ENCODE measurements at places on chromosomes 1 and 21. TPM values are rescaled to one million over a fixed set of nuclear protein-coding genes. Genes with fewer than 3 reads are reported as not detected.

DNA sequence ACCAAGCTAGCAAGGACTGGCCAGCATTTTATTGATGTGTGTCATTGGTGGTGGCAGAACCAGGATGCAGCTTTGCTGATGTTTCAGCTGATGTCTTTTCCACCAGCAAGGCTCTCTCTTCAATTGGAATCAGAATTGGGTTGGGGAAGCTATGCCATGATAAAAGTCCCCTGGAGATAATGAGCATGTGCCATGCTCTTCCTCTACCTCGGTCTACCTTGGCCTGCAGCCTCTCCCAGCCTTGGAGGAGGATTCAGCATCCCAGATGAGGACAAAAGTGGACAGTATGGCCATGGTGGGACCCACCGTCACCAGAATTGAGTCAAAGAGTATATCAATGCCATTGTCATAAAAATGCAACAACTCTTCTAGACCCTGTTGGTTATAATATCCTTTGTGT, 8.6 kb downstream of the AVPR1B start:
- no peak overlapping the region for H3K4me3 ChIP-seq
- DNase-seq = no peak
- no peak overlapping the region for H3K27ac ChIP-seq
- H3K27me3 ChIP-seq = no peaks in the 10 kb centered on the region
- no peaks in the 10 kb centered on the region for H3K4me1 ChIP-seq

CRB1 gene
- 36.8 TPM for total RNA-seq

HAO2 gene
- total RNA-seq = not detected

GRCh38 chr1:211938561-211938997, 96.8 kb downstream of the INTS7 start:
- no peak overlapping the region for H3K4me3 ChIP-seq
- H3K36me3 ChIP-seq = peaks cover 4% of the 10 kb centered on the region
- H3K27me3 ChIP-seq = no peaks in the 10 kb centered on the region
- H3K4me1 ChIP-seq = no peaks in the 10 kb centered on the region

- H3K4me3 ChIP-seq = no peak overlapping the region
- DNase-seq = no peak
- H3K4me1 ChIP-seq = no peaks in the 10 kb centered on the region
- no peak overlapping the region for H3K27ac ChIP-seq
- no peaks in the 10 kb centered on the region for H3K36me3 ChIP-seq
- no peaks in the 10 kb centered on the region for H3K27me3 ChIP-seq
These were observed 156.6 kb downstream of the GREM2 start for GRCh38 chr1:240455228-240455821.

DNA sequence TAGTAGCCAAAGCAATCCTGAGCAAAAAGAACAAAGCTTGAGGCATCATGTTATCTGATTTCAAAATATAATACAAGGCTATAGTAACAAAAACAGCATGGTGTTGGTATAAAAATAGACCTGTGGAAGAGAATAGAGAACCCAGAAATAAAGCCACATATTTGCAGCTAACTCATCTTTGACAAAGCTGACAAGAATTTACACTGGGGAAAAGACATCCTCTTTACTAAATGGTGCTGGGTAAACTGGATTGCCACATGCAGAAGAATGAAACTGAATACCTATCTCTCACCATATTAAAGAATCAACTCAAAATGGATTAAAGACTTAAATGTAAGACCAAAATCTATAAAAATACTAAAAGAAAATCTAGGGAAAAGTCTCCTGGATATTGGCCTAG, 59.5 kb upstream of the CD55 start:
- H3K27me3 ChIP-seq = no peaks in the 10 kb centered on the region
- H3K36me3 ChIP-seq = no peaks in the 10 kb centered on the region
- DNase-seq = no peak
- no peak overlapping the region for H3K27ac ChIP-seq
- H3K4me1 ChIP-seq = no peaks in the 10 kb centered on the region
